ENCODE measurements at places on chromosomes 1 and 21. TPM values are rescaled to one million over a fixed set of nuclear protein-coding genes. Genes with fewer than 3 reads are reported as not detected.

Gene LCE1F
- total RNA-seq = not detected

Gene DSCAM
- 2.7 TPM for total RNA-seq

DNA sequence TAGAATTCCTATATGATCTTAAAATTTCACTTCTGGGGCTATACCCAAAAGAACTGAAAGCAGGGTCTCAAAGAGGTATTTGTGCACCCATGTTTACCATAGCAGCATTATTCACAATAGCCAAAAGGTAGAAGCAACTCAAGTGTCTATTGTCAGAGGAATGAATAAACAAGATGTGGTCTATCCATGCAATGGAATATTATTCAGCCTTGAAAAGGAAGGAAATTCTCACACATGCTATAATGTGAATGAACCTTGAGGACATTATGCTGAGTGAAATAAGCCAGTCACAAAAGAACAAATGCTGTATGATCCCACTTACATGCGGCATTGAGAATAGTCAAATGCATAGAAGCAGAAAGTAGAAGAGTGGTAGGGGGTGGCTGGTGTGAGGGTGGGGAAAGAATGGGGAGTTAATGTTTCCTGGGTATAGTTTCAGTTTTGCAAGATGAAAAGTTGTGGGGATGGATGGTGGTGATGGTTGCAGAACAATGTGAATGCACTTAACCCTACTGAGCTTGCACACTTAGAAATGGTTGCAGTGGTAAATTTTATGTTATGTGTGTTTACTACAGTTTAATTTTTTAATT lies 122.4 kb downstream of the TOMM20 start:
- no peak for DNase-seq

- DNase-seq = no peak
Observed at GRCh38 chr21:29224006-29224405, 74.7 kb upstream of the BACH1 start.

GRCh38 chr1:88670462-88670861 lies 13.6 kb upstream of the PKN2 start:
- DNase-seq = no peak

GRCh38 chr1:31699341-31699891 lies 4.4 kb downstream of the COL16A1 start:
- DNase-seq = no peak

DNA sequence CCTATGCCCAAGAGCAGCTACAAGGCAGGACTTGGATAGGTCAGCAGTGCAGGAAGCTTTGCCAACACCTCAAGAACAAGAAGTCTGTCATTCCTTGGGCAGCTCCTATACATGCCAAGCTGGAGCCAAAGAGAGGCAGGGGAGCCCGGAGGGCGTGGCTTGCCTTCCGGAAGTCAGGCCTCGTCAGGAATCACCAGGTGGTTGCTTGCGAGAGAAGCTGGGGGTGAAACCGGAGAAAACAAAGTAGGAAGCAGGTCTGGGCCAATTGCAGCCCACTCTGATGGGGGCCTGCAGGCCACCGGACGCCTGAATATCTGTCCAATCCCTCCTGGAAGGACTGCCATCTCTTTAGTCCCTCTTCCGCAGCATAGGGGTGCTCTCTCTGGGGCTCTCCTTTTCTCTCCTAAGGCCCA lies 794 bp upstream of the FAM76A start:
- DNase-seq = no peak
